ENCODE measurements at places on chromosomes 7 and 10. TPM values are rescaled to one million over a fixed set of nuclear protein-coding genes. Genes with fewer than 3 reads are reported as not detected.
A peak's percentile ranks its signal among the peaks of the same experiment; 100 is the strongest.

Gene SFTPD
- not detected for polyA plus RNA-seq

DNA sequence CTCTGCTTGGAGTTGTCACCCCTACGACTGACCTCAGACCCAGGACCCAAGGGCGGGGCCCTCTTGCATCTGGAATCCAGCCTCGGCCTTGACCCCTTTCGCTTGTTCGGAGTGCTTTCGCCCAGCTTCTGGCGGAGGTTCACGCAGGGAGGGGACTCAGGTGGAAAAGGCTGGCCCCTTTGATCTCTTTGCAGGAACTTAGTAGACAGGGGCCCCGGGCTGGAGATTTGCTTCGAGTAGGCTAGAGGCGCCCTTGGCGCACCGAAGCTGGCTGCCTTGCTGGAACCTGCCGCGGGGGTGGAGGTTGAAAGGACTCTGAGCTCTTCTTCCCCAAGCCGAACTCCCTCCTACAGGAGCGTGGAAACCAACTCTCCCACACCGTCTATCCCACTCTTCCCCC lies 255.1 kb downstream of the OTUD1 start:
- no peak for DNase-seq
- no peak overlapping the region for H3K27ac ChIP-seq
- no peaks in the 10 kb centered on the region for H3K4me1 ChIP-seq
- peaks cover 41% of the 10 kb centered on the region for H3K27me3 ChIP-seq
- no peak overlapping the region for H3K4me3 ChIP-seq

DNA sequence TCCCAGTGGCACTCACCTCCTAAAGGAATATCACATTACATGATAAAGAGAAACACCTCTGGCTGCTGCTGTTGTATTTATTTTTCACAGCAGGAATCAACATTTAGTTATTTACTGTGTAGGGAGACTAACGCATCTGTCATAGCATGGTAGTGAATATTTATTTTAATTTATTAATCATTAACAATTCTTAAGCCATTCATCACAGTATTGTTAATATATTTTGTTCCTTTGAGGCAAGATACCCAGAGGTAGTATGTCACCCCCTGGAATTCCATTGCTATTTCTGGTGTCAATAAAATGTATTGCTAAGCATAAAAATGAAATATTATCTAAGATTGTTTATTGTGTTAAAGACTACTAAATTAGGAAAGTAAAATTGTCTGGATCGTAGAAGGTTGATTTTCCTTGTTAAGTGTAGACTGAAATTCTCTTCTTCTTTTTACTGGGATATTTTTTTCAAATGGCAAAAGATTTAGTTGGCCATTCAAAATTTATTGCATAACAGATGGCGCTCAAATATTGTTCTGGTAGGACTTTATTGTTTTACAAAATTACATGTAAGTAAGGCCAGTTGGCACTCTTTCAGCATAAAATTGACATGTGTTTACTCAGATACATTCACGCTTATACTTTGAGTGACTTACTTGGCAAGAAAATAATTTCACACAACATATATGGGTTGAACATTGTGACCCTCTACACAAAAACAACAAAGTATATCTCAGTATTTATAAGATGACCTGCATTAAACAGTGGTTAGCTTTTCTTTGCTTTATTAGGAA lies 1358.7 kb upstream of the SORCS1 start:
- no peak overlapping the region for H3K27ac ChIP-seq
- no peaks in the 10 kb centered on the region for H3K27me3 ChIP-seq
- DNase-seq = no peak
- no peak overlapping the region for H3K4me3 ChIP-seq
- no peaks in the 10 kb centered on the region for H3K4me1 ChIP-seq

Gene NCF1
- polyA plus RNA-seq = 0.40 TPM

GRCh38 chr7:15709978-15710377 lies 23.5 kb upstream of the MEOX2 start:
- no peak overlapping the region for H3K27ac ChIP-seq
- H3K27me3 ChIP-seq = no peaks in the 10 kb centered on the region
- no peak for DNase-seq

Gene SEMA3D
- 2.8 TPM for polyA plus RNA-seq

GRCh38 chr10:6476989-6477388 lies 103.1 kb downstream of the PRKCQ start:
- DNase-seq = peak; percentile 21
- H3K36me3 ChIP-seq = no peaks in the 10 kb centered on the region
- H3K27me3 ChIP-seq = no peaks in the 10 kb centered on the region
- peak overlapping the region; percentile 22 for H3K27ac ChIP-seq
- H3K4me1 ChIP-seq = peaks cover 24% of the 10 kb centered on the region
- no peak overlapping the region for H3K4me3 ChIP-seq

- no peak for DNase-seq
- no peaks in the 10 kb centered on the region for H3K4me1 ChIP-seq
- no peak overlapping the region for H3K27ac ChIP-seq
- no peaks in the 10 kb centered on the region for H3K36me3 ChIP-seq
Observed at GRCh38 chr7:53611043-53611442, 575.6 kb downstream of the POM121L12 start.

GRCh38 chr10:92290076-92290836 lies 622 bp downstream of the CPEB3 start:
- peaks cover 14% of the 10 kb centered on the region for H3K4me1 ChIP-seq
- no peaks in the 10 kb centered on the region for H3K27me3 ChIP-seq
- H3K4me3 ChIP-seq = peak overlapping the region; percentile 85
- H3K27ac ChIP-seq = peak overlapping the region; percentile 86

Data from keratinocyte (primary cell).